Nucleus accumbens (tissue), 56 donors: ENCODE measurements at places on chromosomes 2 and 18.

DNA sequence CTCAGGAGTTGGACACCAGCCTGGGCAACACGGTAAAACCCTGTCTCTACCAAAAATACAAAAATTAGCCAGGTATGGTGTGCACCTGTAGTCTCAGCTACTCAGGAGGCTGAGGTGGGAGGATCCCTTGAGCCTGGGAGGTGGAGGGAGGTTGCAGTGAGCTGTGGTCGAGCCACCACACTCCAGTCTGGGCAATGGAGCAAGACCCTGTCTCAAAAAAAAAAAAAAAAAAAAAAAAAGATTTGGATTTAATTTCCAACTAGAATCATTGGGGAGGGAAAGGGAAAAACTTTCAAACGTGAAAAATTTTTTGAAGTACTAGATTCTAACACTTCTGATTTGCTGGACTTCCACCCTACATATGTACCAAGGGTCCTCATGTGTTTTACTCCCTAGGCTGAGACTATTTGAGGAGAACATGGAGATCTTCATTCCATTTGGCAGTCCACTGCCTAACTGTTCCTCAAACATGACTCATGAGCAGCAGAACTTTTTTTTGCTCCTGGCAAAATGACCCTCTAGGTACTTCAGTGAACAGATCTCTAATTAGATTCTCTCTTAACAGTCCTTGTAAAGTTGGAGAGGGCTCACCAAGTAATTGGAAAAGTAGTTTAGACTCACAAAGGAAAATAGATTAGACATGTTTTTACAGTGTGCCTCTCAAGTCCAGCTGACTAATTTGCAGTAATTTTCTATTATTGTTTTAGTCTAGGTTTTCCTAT lies 267.6 kb downstream of the METTL4 start:
- DNase-seq = no peak

DNA sequence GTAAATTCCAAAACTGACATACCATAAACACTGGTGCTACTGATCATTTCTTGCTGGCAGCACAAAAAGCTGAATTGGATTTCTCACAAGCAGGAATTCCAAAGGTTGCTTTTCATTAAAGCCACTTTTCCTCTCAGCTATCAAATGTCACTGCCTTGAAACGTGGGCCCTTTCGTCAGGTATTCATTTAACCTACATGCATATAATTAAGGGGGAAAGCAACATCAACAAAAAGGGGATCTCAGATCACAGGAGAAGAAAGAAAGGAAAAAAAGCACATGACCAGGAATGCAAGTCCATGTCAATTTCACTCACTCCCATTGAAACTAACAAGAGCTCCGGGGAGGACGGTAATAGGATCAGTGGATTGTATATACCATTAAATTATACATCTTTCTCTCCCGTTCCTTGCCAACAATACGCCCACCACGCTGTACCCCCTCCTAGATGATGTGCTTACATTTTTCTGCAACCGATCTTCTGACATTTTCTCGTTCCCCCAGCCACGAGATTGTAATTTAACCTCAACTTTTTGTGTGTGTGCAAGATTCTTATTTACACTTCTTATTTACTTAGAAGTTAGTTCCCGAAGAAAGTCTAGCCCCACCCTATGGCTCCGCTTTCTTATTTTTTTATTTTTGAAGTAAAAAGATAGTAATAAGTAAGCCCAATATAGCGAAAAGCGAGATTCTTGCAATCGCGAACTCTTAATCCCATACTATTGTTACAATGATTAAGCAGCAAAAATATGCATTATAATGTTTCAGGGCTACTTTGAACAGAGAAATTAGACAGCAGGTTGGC lies 725 bp downstream of the FIGN start:
- no peak for DNase-seq

GRCh38 chr2:170722301-170722700 lies 7.2 kb downstream of the SP5 start:
- DNase-seq = no peak

DNA sequence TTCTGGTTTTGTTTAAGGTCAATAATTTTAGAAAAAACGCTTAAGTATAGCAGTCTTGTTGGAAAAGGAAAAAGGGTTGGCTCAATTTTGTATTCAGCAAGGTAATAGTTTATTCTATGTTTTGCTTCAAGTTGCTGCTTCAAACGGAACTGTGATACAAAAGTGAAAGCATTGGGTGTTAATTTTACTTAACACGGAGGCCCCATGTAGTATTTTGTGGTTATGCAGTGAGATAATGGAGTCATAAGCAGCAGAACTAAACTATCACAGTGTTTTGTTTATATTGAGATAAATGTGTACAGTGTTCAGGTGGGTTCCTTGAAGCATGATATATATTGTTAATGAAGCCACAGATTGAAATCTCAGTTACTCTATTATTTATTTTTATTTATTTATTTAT lies 67.0 kb upstream of the LYPD6B start:
- DNase-seq = no peak

DNA sequence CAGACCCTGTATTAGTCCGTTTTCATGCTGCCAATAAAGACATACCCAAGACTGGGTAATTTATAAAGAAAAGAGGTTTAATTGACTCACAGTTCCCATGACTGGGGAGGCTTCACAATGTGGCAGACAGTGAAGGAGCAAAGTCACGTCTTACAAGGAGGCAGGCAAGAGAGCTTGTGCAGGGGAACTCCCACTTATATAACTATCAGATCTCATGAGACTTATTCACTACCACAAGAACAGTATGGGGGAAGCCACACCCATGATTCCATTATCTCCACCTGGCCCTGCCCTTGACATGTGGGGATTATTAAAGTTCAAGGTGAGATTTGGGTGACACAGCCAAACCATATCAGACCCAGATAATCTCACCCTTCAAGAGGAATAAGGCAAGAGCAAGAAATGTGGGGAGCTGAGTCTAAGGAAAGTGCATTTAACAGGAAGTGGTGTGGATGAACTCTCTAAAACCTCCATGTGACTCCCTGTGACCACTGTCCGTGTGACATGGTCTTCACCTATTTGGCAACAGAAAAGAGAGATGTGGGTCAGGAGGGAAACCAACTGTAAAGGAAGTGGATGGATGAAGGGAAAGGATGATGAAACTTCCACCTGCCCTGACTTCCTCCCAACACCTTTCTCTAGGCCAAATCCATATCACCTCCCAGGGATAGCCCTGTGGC lies 110.6 kb downstream of the ATL2 start:
- DNase-seq = no peak

DNA sequence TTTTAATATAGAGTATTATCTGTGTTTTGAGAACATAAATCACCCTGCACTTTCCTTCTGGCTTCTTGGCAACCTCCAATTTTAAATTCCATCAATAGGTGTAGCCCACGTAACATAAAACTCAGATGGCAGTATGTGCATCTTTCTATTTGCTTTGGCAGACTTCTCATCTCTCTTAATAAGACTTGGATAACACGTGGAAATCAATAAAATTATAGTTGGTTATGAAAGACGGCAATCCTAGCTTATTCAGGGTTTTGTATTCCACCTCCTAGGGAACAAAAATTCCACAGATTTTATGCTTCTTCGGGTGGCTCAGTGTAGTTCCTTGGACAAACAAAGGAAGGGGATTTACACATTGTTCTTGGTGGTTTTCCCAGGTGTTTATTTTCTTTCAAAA lies 299.3 kb downstream of the RND3 start:
- DNase-seq = no peak

GRCh38 chr2:18777250-18777812 lies 188.0 kb upstream of the NT5C1B start:
- DNase-seq = no peak

DNA sequence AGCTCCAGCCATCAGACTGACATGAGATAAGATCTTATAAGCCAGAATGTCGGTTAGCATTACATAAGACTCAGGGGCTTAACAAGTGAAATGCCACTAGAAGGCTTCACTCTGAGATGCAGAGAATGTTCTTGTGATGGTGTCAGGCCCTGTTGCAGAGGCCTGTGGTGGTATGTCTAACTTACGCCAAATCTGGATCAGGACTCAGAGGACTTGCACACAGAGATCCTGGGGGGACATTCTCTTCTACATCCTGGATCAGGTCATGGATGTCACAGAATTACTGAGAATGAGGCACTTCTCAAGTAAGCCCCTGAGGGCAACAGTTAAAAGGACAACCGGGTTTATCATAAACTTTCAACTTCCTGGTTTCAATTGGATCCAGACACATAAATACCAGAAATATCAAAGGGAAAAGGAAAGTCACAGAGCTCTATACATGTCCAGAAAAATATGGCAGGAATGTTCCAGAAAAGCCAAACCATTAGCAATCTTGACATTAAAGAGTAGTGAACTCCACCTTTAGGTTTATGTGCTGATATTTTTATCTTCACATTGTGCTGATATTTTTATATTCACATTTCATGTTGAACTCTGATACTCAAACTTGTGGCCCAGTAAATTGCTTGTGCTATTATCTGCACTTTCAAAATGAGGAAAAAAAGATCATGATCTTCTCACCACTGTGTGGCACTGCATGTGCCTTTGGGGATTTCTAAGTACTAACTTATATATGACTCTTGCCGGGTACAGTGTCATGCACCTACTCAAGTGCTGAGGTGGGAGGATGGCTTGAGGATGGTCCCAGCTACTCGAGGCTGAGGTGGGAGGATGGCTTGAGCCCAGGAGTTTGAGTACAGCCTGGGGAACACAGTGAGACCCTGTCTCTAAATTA lies 137.5 kb upstream of the RNF152 start:
- DNase-seq = no peak

DNA sequence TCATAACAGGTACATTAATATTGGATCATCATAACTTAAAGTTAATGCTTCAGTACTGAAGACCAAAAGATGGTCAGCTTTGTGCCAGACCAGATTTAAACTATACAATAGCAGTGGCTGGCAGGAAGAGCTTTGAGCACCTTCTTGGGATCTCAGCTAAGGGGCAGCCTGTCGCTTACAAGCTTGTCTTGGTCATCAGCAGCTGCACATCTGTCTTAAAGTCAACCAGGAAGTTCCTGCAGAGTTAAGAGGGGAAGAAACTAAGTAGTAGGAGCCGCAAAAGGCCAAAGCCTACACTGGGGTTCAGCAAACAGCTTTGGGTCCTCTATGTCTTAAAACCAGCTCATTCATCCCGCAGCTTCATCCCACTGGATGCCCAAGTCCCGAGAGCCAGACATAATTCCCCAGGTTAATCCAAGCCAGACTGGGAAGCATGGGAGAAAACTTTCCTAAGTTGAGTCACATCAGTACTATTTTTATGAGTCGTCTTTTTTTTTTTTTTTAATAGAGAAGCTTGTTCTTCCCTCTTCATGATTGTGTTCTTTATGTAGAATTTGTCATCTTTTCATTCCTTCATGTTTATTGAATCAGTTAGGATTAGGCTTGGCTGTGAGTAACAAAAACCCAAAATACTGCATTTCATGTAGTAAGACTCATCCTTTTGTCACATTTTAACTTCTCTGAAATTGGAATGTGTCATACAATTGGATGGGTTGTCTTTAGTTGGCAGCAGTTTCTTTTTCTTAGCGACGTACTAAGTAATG lies 59.3 kb downstream of the SERTAD2 start:
- no peak for DNase-seq

GRCh38 chr18:58097121-58097906 lies 53.3 kb downstream of the NEDD4L start:
- DNase-seq = peak; percentile 12

- no peak for DNase-seq
Observed at GRCh38 chr2:238418999-238419546, 7.7 kb upstream of the ASB1 start.

DNA sequence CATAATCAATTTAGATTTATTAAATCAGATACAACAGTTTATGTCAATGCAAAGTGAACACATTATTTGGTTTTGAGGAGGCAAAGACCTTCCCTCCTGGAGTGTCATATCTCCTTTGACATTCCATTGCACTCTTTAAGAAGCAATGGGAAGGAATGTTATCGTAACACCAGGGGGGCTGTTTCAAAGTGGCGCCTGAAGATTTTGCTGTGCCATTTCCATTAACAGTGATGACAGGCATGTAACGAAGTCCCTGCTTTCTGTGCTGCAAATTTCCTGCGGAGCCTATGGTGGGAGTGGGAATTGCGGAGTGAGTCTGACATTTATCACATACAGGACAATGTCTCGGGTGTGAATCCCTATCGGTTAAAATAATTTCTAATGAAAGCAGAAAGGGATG lies 499.6 kb upstream of the RAB6C start:
- no peak for DNase-seq

GRCh38 chr2:85468704-85469349 lies 50.3 kb downstream of the SH2D6 start:
- DNase-seq = no peak

- no peak for DNase-seq
Observed at GRCh38 chr2:43718530-43719124, 42.4 kb upstream of the C1GALT1C1L start.

DNA sequence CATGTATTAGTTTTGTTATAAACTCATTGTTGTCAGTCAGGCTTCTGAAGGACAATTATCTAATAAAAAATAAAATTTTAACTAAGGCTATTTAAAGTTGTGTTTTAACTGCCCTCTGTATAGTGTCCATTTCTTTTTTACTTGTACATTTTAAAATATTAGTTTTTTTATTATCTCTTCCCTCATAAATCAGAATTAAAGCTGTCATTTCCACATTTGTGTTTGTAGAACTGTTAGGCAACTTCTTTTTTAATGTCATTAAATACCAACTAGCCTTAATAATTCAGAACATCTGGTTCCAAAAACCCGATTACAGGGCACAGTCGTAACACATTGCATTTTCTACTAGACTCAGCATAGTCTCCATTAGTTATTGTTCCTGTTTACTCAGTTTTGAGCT lies 1749.0 kb upstream of the CELF4 start:
- DNase-seq = no peak

- no peak for DNase-seq
Observed at GRCh38 chr2:197071213-197071612, 144.7 kb upstream of the PGAP1 start.

DNA sequence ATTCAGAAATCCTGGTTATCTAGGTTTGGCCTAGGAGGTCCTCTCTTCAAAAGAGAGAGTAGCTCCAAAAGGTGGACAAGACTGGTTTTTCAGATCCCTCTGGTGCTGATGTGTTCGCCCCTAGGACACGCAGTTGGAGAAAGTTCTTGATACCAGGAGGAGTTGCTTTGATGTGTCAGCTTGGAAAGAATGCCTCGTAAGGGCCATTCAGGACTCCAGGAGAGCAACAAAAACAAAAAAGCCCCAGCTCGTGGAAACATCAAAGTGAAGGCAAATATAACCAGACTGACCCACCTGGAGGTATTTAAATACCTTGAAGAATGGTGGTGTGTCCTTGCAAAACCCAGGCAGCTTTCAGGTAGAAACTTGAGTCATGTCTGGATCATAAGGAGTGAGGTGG lies 12.5 kb upstream of the LBH start:
- no peak for DNase-seq

GRCh38 chr2:231308219-231308618 lies 87.3 kb upstream of the B3GNT7 start:
- no peak for DNase-seq

- DNase-seq = no peak
Observed at GRCh38 chr2:98348066-98348561, 1.9 kb downstream of the CNGA3 start.

DNA sequence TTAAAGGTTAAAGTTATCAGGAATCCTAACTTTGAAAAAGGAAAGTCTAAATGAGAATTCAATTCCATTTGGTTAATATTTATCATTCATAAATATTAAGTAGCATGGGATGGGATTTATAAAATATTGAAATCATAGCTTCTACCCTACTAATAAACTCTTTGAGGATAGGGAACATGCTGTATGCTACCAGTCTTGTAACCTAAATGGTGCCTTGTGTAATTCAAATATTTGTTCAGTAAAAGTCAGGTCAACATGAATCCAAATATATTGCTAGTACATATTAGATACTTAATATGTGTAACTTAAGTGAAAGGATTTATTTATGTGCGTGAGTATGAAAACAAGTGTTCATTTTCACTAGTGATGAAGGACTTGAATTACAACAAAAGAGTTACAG lies 94.1 kb downstream of the CAMKMT start:
- DNase-seq = no peak
